ENCODE measurements at places on chromosomes 4 and X. TPM values are rescaled to one million over a fixed set of nuclear protein-coding genes. Genes with fewer than 3 reads are reported as not detected.

The LONRF3 gene
- 2.8 TPM for total RNA-seq

The NUDT10 gene
- total RNA-seq = 0.98 TPM

The IGFBP7 gene
- 251 TPM for total RNA-seq

The RASSF6 gene
- 1.1 TPM for total RNA-seq

The SYNPO2 gene
- total RNA-seq = 1.3 TPM

The FREM3 gene
- total RNA-seq = not detected

The SOD3 gene
- total RNA-seq = not detected

The DGKK gene
- not detected for total RNA-seq

The PALLD gene
- total RNA-seq = 79.3 TPM

The PPP1R3F gene
- total RNA-seq = 4.1 TPM
